NCI-H1092 (cell line): ENCODE measurements at places on chromosomes 6 and 20.

DNA sequence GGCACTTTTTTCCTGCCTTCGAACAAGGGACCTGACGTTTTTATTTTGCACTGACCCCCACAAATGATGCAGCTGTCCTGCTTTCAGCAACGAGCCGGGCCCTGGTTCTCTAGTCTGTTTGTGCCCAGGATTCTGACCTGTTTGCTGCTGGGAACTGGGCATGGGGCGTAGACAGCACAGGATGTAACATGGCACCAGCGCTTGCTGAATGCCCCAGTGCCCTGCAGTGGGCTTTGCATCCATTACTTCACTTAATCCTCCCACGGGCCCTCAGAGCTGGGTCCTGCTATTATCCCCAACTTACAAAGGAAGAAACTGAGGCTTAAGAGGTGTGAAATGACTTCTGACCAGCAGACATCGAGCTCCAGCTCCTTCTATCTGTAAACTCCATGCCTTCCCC lies 80.4 kb upstream of the PMEPA1 start:
- DNase-seq, result no peak

DNA sequence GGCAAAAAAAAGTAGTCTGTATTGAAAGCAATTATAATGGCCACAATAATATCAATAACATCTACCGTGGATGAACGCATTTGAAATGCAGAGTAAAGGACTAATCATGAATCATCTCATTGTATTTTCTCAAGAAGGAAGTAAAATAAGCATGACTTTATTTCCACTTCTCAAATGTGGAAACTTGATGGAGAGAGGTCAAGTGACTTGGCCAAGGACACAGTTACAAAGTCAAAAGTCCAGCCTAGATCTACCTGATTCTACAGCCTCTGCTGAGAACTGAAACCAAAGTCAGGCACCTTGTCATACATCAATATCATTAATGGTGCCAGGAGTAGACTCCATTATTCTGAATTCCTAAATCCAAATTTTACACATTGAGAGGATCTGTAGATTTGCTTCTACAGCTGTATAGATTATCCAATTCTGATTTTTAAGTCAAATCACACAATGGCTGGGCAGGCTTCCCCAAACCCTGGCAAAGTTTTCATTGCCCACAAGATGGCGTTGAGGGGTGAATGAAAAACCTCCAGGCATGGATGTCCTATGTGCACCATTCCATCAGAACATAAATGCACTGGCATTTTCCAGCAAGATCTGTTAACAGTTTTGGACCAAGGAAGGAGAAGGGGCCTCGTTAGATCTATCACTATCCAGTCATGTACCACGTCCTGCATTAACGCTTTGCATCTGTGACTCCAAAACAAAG lies 423.1 kb downstream of the MAFB start:
- DNase-seq, result peak; percentile 15

DNA sequence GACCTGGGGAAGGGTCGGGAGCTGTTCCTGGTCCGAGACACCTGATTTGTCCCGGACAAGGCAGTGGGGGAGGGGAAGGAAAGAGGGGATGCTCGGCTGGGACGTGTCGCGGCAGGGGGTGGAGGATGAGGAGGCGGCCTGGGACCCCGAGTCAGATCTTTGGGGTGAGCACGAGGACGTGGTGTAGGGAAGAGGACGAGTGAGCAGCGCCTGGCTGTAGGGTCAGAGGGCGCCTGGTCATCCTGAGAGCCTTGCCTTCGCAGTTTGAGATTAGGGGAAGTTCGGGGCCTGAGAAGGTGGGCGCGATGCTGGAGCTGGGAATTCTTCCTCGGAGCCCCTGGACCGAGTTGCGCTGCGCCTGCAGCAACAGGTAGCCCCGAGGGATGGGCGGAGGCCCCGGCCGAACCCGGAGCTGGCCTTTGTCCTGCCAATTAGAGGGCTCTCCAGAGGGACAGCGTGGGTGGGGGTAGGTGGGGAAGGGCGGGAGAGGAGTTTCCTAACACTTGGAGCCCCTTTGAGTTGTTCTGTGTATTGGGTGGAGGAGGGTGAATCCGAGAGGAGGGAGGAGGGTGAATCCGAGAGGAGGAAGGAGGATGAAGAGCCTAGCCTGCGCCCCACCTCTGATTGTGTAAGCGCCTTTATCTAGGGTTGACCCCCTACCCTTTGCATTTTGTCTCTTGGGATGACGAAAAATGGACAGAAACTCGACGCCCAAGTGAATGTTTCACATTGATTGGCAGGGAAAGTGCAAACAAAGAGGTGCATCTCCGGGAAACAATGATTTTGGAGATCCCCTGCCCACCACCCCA lies 72.0 kb downstream of the SOX4 start:
- DNase-seq, result no peak

GRCh38 chr20:61288331-61288784 lies 36.3 kb downstream of the CDH4 start:
- DNase-seq, result no peak

- DNase-seq, result no peak
Observed at GRCh38 chr6:137272403-137272802, 53.2 kb upstream of the IFNGR1 start.

- no peak for DNase-seq
Observed at GRCh38 chr6:70520575-70520974, 46.2 kb upstream of the SDHAF4 start.

DNA sequence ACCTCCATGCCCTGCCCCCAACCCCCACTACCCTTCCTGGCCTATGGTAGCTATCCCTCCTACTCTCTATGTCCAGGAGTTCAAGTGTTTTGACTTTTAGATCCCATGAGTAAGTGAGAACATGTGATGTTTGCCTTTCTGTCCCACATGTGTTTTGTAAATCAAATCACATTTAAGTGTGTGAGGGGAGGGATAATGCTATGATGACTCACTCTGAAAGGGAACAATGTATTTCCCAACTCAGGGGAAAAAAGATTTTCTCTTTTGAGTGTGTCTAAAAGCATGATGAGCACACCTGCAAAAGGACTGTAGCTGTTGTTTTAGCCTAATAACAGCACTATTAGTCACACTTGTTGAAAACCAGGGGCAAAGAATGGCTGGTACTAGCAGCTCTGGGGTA lies 193.7 kb downstream of the GJA10 start:
- no peak for DNase-seq

DNA sequence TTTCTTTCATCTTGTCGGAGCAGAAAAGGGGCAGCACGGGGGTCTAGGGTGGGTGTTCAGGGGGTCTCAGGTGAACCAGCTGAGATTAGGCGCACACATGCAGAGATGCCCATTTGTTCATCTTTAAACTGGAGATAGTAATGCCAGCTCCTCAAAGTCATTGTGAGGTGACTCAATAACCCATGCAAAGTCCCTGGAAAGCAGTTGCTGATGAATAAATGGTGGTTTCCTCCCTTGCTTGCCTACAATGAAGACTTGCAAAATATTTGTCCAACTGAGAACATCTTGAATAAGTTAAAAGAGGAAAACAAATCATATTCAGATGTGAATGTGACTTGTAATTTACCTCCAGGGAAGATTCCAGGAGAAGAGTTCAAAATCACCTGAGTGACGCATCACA lies 206.9 kb downstream of the LY86 start:
- no peak for DNase-seq

GRCh38 chr6:100514660-100515059 lies 49.9 kb upstream of the SIM1 start:
- DNase-seq, result no peak

- no peak for DNase-seq
Observed at GRCh38 chr6:136772685-136773472, 19.4 kb downstream of the MAP3K5 start.

DNA sequence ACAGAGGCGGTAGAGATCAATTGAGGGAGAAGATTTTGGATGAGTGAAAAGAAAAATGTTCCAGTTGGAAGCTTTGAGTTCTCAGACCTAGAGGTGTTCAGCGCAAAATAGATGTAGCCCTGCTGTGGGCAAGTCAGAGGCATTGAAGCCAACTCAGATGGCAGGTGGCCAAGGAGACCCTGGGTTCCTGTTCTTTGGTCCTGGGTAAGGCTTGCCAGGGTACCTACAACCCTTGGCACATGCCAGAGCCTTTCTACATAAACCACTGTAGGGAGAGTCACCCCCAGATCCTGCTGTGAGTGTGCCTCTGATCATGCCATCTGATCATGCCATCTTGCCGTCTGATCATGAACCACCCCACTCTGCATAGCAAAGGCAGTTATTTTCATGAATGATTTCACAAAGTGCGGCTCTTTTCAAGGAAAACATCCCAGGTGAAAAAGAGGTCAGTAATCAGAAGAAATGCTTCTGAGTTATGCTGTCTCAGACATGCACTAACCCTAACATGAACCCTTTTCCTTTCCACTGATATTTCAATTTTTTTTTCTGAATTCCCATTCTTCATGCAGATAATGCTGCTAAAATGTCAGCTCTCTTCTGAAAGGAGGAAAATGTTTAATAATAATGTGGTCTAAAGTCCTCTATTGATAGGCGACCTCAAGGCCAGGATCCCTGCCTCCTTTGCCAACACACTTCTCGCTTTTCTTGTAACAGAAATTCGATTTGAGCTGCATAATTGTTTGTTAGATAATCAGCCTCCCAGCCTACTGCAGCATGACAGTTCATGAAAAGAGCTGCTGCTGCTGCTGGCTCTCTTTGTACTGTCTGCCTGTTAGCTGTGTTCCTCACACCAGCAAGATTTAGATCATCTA lies 153.6 kb downstream of the MTHFD1L start:
- DNase-seq, result no peak

GRCh38 chr6:144331491-144331969 lies 46.4 kb downstream of the UTRN start:
- DNase-seq, result no peak

- DNase-seq, result no peak
Observed at GRCh38 chr20:36925234-36925633, 26.3 kb downstream of the SAMHD1 start.
